A549 treated with CORT108297 at 1 μM for 4 hours (cell line): ENCODE measurements at places on chromosomes 4 and X. TPM values are rescaled to one million over a fixed set of nuclear protein-coding genes. Genes with fewer than 3 reads are reported as not detected.

The OPHN1 gene
- 1.2 to 2.2 TPM (median 1.7 TPM) in 5 replicates for total RNA-seq

The CLNK gene
- total RNA-seq: not detected in 5 replicates

The C4orf51 gene
- total RNA-seq: not detected in 5 replicates

The SSX4 gene
- not detected in 5 replicates for total RNA-seq

The SFRP2 gene
- not detected in 5 replicates for total RNA-seq

The PAK3 gene
- 0.04 to 0.11 TPM (median 0.09 TPM) in 3 of 5 replicates, not detected in the others for total RNA-seq

The MAGEA11 gene
- total RNA-seq: 0.07 TPM in 1 of 5 replicates, not detected in the others
